ENCODE measurements at places on chromosomes 11 and 22.

DNA sequence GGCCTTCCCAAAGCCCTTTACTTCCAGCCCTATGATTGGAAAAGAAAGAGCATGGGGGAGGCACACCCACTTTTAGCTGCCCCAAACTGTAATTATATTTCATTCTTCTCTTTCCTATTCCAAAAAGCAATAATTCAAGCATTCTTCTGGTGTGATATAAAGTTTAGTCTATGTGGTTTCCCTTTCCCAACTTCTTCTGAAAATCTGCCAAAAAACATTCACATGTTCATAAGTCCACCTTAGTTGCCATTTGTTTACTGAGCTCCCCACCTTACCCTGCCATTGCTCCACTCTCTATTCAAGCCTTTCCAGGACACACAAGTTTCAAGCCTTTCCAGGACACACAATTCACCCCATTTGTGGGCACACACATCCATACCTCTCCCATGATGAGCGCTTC is 111.6 kb upstream of the BMAL1 start:
- DNase-seq = no peak

DNA sequence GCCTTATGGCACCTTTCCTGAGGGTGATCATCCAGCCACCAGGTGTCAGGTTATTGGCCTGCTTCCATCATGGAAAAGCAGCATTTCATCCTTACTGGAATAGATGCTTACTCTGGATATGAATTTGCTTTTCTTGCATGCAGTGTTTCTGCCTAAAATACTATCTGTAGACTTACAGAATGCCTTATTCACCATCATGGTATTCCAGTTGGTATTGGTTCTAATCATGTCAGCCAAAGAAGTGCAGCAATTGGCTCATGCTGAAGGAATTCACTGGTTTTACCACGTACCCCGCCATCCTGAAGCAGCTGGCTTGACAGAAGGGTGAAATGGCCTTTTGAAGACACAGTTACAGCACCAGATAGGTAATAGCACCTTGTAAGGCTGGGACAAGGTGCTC is 194.2 kb downstream of the AASDHPPT start:
- no peak for DNase-seq

DNA sequence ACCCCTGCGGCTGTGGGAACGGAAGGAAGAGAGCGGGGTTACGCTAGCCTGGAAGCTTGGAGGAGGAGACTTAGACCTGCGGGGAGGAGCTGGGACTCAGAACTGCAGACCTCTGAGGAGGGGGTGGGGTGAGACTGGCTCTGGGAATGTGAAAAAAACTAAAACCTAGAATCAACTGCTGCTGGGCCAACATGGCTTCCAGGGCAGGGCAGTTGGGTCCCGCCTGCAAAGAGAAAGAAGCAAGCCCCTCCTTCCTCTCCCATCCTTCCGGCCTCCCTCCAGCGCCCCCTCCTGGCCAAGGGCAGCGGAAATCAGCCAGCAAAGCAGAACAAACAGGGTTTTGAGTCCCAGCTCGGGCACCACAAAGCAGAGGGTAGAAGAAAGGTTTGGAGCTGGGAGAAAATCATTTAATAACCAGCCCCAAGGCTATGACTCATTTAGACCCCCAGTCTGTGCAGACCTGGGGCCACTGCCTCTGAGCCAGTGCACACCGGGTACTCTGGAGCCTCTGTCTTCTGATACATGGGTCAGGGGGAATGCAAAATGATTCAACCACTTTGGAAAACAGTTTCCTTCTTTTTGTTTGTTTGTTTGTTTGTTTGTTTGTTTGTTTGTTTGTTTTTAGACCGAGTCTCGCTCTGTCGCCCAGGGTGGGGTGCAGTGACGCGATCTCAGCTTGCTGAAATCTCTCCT is 7.3 kb upstream of the NCF4 start:
- DNase-seq = peak; percentile 85

DNA sequence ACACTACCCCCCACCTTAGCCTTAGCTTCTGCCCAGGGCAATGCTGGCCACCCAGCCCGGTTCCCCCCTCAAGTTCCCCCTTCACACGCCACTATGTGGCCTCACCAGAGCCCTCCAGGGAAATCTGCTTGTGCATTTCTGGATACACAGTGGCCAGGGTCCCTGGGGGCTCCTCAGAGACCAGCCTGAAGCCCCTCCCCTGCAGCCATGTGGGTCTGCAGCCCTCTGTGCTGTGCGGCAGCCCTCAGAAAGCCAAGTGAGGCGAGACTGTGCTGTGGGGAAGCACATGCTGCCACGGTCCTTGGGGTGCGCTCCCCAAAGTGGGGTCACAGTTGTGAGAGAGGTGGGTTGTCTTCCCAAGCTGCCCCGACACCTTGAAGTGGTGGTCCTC is 2.1 kb upstream of the PLXNB2 start:
- DNase-seq = no peak

DNA sequence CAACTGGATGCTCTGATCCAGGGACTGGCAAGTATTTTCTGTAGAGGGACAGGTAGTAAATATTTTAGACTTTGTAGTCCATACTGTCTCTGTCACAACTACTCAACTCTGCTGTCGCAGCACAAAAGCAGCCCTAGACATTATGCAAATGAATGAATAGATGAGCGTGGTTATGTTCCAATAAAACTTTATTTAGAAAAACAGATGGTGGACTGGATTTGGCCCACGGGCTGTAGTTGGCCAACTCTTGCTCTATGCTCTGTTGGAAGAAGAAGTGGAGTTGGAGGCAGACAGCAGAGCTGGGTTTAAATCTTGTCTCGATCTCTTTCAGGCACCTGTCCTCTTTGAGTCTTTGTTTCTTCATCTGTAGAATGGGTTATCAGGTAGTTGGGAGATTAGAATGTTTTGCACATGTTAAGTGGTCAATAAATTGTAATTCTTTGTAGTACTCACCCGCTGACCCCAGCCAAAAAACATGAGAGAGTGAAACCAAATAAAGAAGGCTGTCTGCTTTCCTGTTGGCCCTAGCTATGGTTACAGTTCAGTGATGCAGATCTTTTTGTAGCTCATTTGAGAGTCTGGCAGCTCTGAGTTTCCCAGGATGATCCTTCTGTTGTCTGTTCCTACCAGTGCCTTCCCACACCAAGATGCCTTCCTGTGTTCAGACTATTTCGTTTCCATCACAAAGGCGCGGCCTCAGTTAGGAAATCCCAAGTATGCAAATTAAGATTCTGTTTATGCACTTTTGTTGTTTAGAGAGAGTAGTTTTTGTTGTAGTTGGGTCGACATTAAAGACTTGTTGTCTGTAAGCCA is 198.1 kb upstream of the SEZ6L start:
- no peak for DNase-seq
